ENCODE measurements at places on chromosomes 7 and 10. TPM values are rescaled to one million over a fixed set of nuclear protein-coding genes. Genes with fewer than 3 reads are reported as not detected.

DNA sequence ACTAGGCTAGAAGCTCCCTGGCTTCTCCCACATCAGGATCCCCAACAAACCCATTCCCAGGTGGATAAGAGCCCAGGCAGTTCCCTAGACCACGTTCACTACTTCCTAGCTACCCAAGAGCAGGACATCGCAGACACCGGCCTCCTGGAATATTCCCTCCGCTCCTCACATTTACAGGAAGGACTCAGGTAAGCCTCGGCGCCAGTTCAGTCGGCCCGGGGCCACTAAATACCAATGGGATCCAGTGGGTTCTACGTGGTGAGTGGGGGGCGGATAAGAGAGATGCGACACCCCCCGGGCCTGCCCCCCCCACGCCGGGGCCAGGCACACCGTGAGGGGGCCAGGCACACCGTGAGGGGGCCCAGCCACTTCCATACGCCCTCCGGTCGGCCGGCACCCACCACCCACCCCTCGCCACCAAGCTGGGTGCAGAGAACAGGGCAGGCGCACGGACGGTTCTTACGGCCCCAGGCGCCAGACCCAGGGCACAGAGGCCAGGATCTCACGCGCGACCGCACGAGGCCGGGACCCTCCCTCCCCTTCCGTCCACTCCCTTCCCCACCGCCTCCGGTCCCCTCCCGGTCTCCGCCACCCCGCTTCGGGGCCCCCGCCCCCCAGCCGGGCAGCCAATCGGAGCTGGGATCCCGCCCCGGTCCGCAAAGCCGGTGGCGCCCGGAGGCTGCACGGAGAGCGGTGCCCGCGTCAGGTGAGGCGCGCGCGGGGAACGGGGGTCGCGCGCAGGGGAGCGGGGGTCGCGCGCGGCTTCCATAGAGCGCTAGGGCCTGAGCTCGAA is at the start of gene BLVRA:
TSS of gene BLVRA (plus strand) at position 652 of the 793 bp plus-strand sequence. CDS start 12,479 bp downstream, outside the sequence.
- peak; percentile 55 for DNase-seq

- DNase-seq: no peak
Measured at GRCh38 chr7:21099955-21100354, 313.3 kb upstream of the SP8 start.

- DNase-seq: no peak
Measured at GRCh38 chr7:105805447-105806019, 70.9 kb downstream of the ATXN7L1 start.

GRCh38 chr10:52378124-52378523 is 64.0 kb downstream of the DKK1 start:
- DNase-seq: no peak

Gene IKZF1
- not detected for total RNA-seq

GRCh38 chr10:125955766-125956165 is 59.4 kb downstream of the FANK1 start:
- DNase-seq: no peak

Gene LIPK
- total RNA-seq: not detected

Gene SP8
- 1.6 TPM for total RNA-seq

Gene MRLN
- total RNA-seq: not detected

- DNase-seq: no peak
Measured at GRCh38 chr10:113291413-113291812, 261.4 kb upstream of the HABP2 start.

- no peak for DNase-seq
Measured at GRCh38 chr10:96378741-96379140, 19.9 kb upstream of the OPALIN start.

Gene MKX
- total RNA-seq: not detected

- DNase-seq: no peak
Measured at GRCh38 chr7:115693779-115694178, 336.8 kb downstream of the TFEC start.

Gene PTPRE
- total RNA-seq: not detected

All from SK-MEL-5 (cell line).